ENCODE measurements at places on chromosomes 7 and 10. TPM values are rescaled to one million over a fixed set of nuclear protein-coding genes. Genes with fewer than 3 reads are reported as not detected.

FMC1 gene
- 16.7 TPM for total RNA-seq

FAM25C gene
- total RNA-seq = not detected

CDHR1 gene
- total RNA-seq = 0.22 TPM

DGKB gene
- not detected for total RNA-seq

OPALIN gene
- not detected for total RNA-seq

SRRM3 gene
- 1.9 TPM for total RNA-seq

PNLIPRP3 gene
- total RNA-seq = 3.7 TPM

UBE2H gene
- total RNA-seq = 92.0 TPM

ERVW-1 gene
- not detected for total RNA-seq

SCRN1 gene
- 28.0 TPM for total RNA-seq

C7orf33 gene
- not detected for total RNA-seq

Data from subcutaneous adipose tissue (tissue), 4 donors.